ENCODE measurements at places on chromosomes 4 and X. TPM values are rescaled to one million over a fixed set of nuclear protein-coding genes. Genes with fewer than 3 reads are reported as not detected.

- DNase-seq = no peak
- H3K27ac ChIP-seq = peak overlapping the region; percentile 66
- H3K4me1 ChIP-seq = peaks cover 12% of the 10 kb centered on the region
- no peaks in the 10 kb centered on the region for H3K27me3 ChIP-seq
Measured at GRCh38 chr4:123506011-123506695, 109.6 kb downstream of the SPRY1 start.

The CXCL1 gene
- total RNA-seq = not detected

DNA sequence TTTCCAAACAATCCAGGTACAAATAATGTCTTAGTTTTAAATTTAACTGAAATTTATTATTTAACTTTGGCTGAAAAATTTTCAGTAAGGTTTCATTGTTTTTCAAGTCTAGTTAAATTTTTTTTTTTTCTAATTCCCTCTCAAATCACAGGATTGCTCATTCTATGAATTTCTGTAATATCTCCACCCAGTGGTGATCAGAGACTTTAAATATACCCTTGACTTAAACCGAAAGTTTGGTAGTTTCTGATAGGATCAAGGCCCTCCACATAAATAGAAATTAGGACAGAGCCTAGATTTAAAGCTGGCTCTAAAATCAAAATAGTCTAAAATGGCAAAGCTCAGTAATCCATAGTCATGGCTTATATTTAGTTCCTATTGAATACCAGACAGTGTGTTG lies 175.4 kb downstream of the TBCK start:
- no peaks in the 10 kb centered on the region for H3K36me3 ChIP-seq
- no peaks in the 10 kb centered on the region for H3K4me1 ChIP-seq
- H3K4me3 ChIP-seq = no peak overlapping the region
- H3K27ac ChIP-seq = no peak overlapping the region

The FAM156A gene
- total RNA-seq = 8.3 TPM

The SH3BGRL gene
- total RNA-seq = 338 TPM

Measured in esophagus muscularis mucosa (tissue), 4 donors.